ENCODE measurements at places on chromosomes 6 and 20.

GRCh38 chr20:19885939-19886660 is 128.0 kb downstream of the RIN2 start:
- DNase-seq = no peak

DNA sequence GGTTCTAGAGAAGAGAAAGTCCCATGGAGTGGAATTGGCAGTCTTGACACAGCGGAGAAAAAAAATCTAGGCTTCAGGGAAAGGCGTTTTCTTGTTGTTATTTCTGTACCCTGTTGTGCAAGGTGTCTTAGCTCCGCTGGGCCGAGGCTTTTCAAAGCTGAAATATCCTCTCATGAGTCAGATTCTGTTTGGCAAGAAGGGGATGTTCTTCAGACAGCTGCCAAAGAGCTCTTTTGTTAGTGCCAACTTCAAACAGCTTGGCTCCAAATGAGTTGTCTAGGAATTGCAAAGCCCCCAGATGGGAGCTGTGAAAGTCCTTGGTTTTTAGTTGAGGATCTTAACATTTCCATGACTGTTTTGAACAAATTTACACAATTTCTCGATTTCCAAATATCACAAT is 45.6 kb downstream of the LRRN4 start:
- peak; percentile 30 for DNase-seq

DNA sequence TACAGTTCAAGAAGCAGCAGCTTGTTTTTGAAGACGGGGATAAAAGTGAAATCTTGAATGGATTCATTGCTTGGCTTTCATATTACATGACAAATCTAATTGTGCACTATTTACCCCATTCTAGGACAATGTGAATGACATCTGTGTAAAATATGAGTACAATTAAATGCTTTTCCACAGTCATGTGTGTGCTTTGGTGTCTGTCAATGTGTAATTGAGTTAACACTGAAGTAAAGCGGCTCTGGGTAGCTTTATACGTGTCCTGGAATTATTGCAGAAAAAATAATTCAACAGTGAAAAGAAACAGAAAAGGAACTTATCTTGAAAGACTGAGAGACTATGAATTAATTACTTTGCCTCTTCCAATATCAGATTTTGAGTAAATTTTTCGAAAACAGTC is 233.5 kb upstream of the HS3ST5 start:
- DNase-seq = no peak

DNA sequence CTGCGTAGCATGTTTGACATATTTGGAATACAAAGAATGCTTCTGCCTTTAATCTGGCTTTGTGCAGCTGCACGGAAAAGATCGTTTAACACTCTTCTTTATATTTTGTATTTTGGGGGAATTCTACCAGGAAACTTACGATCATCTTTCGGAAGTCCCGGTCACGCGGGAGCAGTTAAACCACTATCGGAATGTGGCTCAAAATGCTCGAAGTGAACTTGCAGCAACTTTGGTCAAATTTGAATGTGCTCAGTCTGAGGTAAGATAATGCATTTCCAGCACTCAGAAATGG is 42.3 kb downstream of the CCDC170 start:
- DNase-seq = no peak

DNA sequence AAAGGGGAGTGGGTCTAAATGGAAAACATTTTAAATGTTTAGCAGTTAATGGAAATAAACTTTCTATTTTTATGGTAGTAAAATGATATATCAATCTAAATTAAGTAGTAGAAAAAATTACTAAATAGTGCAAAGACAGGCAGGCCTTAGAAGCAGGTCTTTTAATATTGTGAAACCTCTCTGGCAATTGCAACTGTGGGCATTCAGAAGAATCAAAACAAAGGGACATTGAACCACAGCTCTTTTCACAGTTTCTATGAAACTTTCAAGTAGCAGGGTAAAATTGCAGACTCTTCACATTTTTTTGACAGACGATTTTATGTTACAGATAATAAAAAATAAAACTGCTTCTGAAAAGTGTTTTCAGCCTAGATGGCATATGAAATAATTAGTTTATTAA is 533.7 kb downstream of the BCKDHB start:
- no peak for DNase-seq

- no peak for DNase-seq
Measured at GRCh38 chr6:139545206-139546105, 171.0 kb upstream of the CITED2 start.

DNA sequence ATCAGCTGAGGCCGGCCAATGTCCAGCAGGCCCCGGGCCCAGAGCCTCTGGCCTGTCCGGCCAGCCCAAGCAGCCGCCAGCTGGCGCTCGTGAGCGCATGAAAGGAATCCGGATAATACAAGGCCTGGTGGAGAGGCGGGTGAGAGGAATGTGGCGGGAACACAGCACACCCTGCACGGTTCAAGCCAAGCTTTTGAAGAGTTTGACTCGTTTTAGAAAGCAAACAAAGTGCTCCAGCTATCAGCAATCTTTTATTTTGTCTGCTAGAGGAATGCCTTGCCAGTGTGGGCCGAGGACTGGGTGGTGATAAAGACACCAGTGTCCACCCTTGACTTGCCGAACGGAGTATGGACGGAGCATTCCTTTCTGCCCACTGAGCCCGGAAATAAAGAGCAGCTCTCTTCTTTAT is 9.3 kb upstream of the NEDD9 start:
- no peak for DNase-seq

DNA sequence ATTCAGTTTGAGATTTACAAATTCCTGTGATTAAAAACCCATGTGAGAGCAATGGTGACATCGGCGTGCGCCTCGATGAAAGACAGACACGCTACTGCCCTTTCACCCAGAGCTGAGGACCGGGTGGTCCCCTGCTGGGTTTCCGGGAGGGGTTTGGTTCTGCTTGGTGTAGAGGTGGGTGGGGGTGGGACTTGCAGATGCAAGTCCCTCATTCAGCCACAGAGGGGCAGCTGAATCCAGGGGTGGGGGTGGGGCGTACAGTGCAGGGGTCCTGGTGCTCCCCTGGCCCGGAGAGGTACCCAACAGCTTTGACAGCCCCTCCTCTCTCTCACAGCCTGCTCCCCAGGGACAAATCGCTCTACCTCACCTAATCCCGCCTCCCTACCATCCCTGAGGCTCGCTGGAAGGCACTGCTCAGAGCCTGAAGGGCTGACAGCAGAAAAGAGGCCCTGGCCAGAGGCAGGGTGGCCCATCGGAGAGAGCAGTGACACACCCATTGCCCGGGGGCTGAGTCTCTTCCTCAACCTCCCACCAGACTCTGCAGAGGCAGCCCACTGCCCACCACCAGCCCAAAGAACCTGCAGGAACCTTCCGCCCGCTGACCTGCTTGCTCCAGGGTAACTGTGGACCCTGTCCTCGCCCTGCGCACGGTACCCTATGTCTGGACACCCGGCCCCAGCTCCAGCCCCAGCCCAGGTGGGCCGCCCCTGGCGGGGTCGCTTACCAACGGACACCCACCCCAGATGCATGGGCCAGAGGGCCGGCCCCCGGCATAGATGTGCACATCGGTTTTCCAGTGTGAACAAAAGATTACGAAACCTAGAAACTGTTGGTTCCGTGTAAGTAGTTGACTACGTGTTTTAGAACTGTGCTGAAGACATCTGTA is 118.4 kb downstream of the JPH2 start:
- DNase-seq = no peak

DNA sequence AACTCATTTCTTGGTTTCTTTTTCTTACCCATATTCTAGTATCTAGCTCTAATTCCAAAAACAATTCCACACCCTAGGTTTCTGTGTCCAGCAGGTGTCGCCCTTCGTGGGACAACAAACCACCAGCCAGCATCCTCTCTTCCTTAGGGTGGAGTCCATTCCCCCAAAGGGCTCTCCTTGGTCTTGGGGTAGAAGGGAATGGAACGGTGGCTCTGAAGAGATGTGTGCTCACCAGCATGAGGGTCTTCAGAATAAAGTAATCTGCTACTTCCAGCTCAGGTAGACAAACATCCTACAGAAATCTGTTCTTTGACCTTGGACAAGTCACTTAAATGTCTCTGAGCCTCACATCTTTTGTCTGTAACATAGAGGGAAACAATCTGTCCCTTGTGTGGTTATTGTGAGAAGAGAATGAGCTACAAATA is 7.2 kb downstream of the HLA-DMB start:
- DNase-seq = peak; percentile 21

- peak; percentile 19 for DNase-seq
Measured at GRCh38 chr6:79334674-79335073, 100.2 kb upstream of the HMGN3 start.

DNA sequence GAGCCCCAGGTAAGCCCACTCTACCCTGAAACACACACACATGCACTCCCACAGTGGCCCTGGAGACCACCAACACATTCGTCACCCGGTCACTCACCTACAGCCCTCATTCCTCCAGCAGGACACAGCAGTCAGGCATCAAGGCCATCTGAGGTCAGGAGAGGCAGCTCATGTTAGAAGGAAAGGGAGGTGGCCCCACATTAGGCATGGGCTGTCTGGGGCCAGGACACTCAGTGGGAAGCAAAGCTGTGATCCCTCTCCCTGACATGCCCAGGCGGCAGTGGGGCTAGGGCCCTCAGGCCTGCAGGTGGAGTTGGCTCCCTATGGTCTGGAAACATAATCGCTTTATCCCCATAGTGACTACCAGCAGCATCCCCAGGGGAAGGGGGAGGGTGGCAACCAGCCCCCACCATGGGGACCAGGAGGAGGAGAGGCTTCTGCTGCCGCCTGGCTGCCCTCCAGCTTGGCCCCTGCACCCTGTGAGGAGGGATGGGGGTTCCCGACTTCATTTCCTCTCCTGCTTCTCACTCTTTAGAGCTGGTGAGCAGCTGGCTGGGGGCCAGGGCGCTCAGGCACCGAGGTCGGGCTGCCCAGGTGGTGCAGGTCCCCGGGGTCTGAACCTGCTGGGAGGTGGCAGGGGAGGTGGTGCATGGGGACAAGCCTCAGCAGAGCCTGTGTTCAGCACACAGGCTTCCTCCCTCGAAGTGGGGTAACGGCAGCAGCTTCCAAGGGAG is 76.6 kb upstream of the CST7 start:
- DNase-seq = no peak

DNA sequence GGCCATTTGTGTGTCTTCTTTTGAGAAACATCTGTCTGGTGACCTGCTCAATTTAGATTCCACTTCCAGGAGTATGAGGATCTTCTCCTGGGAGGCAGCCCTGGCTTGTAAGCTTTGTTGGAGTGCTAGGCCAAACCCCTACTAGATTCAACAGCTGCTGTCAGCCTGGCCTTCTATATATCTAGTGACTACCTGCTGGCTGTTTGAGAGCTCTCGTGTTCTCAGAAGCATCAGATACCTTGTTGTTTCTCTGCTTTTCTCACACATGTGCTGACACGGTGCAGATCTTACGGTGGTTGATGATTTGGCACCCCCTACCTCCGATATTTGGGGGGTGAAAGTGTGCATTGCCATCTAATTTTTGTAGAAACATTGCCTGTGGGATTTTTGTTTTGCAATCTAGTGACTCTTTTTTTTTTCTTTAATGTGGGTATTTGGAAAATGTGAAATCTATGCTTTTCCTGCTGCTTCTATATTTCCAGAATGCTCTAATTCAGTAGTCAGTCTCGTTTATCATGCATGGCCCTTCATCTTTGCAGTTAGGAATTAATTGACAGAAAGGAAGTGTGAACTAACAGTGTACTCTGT is 4.7 kb downstream of the CCN2 start:
- no peak for DNase-seq

- DNase-seq = no peak
Measured at GRCh38 chr20:31862506-31862905, 7.8 kb downstream of the DUSP15 start.

DNA sequence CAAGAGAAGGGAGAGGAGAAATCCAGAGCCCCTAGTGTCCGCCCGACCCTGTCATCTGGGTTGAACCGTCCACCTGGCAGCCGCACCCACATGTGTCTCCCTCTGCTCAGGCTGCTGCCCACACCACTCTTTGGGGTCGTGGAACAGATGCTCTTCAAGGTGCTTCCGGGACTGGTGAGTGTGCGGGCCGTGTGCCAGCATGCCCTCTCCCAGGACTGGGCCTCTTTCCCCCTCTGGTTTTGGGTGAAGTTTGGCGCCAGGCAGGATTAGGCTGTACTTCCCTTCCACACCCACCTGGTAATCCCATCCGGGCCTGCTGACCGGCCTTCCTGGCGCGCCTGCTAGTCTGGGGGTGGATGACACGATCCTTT is 7.9 kb downstream of the BPIFB3 start:
- no peak for DNase-seq

DNA sequence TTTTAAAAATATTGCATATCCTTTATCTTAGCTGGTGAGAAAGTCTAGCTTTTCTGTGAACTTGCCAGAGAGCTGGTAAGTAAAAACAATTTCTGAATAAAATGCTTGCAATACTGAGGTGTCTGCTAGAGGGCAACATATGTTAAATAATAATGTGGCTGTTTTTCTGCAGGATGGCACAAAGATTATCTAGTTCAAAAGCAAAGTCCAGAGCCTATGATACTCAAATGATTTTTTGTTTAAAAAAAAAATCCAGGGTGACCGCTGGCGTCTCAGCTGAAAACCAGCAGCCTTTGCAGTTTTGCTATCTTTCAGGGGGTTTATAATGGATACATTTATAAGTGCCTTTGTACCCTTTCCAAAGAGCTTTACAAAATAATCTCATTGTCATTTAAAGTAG is 194.9 kb downstream of the PHACTR1 start:
- DNase-seq = no peak

GRCh38 chr20:24934101-24934661 is 14.9 kb upstream of the CST7 start:
- no peak for DNase-seq

DNA sequence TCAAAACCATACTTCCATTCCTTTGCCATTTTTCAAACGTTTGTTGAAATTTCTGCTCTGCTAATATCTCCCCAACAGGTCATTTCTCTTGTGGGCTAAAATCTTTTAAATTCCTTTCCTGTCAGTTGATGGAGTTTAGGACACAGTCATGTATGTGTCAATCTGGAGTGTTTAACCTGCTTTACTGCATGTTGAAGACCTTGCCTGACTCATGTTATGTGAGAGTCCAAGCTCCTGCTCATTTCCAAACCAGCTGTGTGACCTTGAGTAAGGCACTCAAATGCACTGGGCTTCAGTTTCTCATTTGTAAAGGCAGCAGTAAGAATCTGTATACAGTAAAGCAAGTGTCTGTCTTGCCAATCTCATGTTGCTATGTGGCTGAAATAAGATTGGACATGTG is 171.9 kb upstream of the SPACA1 start:
- DNase-seq = no peak

- DNase-seq = no peak
Measured at GRCh38 chr20:32526125-32526524, 59.0 kb downstream of the NOL4L start.

DNA sequence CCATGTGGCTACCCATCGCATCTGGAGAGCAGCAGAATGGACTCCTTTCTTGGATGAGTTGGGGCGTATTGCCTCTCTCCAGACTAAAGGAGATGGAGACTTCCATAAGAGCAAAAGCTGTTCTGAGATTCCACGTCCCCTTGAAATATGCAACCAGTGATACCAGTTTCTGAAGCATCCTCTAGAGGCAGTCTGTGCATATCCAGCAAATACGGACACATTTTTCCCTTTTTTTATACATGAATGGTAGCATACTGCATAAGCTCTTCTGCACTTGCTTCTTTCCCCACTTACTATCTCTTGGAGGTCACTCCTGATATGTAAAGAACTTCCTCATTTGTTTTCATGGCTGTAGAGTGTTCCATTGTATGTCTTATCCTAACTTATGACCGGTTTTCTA is 34.6 kb downstream of the TAF8 start:
- DNase-seq = no peak

Measured in keratinocyte (primary cell).